ENCODE measurements at places on chromosomes 4 and X. TPM values are rescaled to one million over a fixed set of nuclear protein-coding genes. Genes with fewer than 3 reads are reported as not detected.

Gene USP27X
- 2.7 TPM for total RNA-seq

Gene XK
- 0.17 TPM for total RNA-seq

Gene CXCL3
- 1.4 TPM for total RNA-seq

Gene EPHA5
- total RNA-seq: 1.3 TPM

Gene IL3RA
- total RNA-seq: not detected

Gene TKTL1
- total RNA-seq: not detected

Gene GPR119
- not detected for total RNA-seq

Gene ADH7
- total RNA-seq: not detected

Gene FAM47E
- total RNA-seq: 0.54 TPM

Gene OTUD6A
- not detected for total RNA-seq

Gene UPF3B
- 8.8 TPM for total RNA-seq

Data from astrocyte (in vitro differentiated cells and primary cell).